ENCODE measurements at places on chromosomes 2 and 18.

- no peak overlapping the region for H3K4me3 ChIP-seq
- no peaks in the 10 kb centered on the region for H3K36me3 ChIP-seq
- DNase-seq: no peak
These were observed 458.6 kb upstream of the CDH2 start for GRCh38 chr18:28635530-28635929.

GRCh38 chr2:185284696-185285095, 453.9 kb upstream of the FSIP2 start:
- no peak overlapping the region for H3K27ac ChIP-seq
- no peaks in the 10 kb centered on the region for H3K27me3 ChIP-seq
- no peak overlapping the region for H3K4me3 ChIP-seq
- DNase-seq: no peak
- H3K36me3 ChIP-seq: no peaks in the 10 kb centered on the region

- H3K4me1 ChIP-seq: no peaks in the 10 kb centered on the region
- H3K27ac ChIP-seq: no peak overlapping the region
- no peaks in the 10 kb centered on the region for H3K36me3 ChIP-seq
- H3K27me3 ChIP-seq: no peaks in the 10 kb centered on the region
- no peak for DNase-seq
These were observed 170.4 kb downstream of the KCNE4 start for GRCh38 chr2:223222397-223222796.

DNA sequence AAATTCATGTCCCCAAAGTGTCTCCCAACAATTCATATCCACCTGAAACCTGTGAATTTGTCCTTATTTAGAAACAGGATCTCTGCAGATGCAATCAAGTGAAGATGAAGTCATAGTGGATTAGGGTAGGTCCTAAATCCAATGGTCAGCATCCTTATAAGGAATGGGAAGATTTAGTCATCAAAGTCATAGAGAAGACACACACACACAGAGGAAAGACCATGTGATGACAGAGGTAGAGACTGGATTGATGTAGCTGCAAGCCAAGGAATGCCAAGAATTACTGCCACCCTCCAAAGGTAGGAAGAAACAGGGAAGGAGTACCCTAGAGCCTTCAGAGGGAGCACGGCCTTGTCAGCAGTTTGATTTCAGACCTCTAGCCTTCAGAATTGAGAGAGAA, 17.7 kb downstream of the ADD2 start:
- no peak for DNase-seq
- no peak overlapping the region for H3K4me3 ChIP-seq
- no peak overlapping the region for H3K27ac ChIP-seq
- no peaks in the 10 kb centered on the region for H3K27me3 ChIP-seq
- no peaks in the 10 kb centered on the region for H3K4me1 ChIP-seq
- H3K36me3 ChIP-seq: no peaks in the 10 kb centered on the region
